Heart left ventricle (tissue), 16 donors: ENCODE measurements at places on chromosomes 7 and 10. TPM values are rescaled to one million over a fixed set of nuclear protein-coding genes. Genes with fewer than 3 reads are reported as not detected.
A peak's percentile ranks its signal among the peaks of the same experiment; 100 is the strongest.

GATA3 gene
- total RNA-seq: 2.9 TPM

ZNF467 gene
- total RNA-seq: 6.0 TPM

DNA sequence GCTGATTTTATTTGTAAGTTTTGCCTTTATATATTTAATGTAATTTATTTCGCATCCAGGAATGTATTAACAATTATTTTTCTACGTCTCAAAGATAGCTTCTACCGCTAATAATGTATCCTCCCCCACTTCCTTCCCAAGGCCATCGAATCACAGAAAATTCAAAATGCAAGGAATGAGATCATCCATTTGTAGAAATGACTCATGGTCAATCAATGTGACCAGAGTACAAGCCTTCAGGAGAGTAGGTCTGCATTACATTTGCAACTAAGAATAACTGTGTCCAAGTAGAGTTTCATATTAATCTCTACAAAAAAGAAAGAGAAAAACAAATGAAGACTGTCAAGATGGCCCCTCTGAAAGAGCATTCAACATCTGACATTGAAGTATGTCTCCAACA, 205.9 kb upstream of the PHF14 start:
- H3K27me3 ChIP-seq: no peaks in the 10 kb centered on the region
- DNase-seq: no peak
- no peak overlapping the region for H3K4me3 ChIP-seq
- H3K27ac ChIP-seq: no peak overlapping the region

- H3K36me3 ChIP-seq: no peaks in the 10 kb centered on the region
- H3K27ac ChIP-seq: peak overlapping the region; percentile 39
These were observed 294.6 kb downstream of the PTEN start for GRCh38 chr10:88157981-88158465.

- no peak overlapping the region for H3K4me3 ChIP-seq
- H3K27ac ChIP-seq: no peak overlapping the region
- H3K36me3 ChIP-seq: no peaks in the 10 kb centered on the region
- DNase-seq: no peak
- peaks cover 6% of the 10 kb centered on the region for H3K4me1 ChIP-seq
- H3K27me3 ChIP-seq: no peaks in the 10 kb centered on the region
These were observed 64.3 kb downstream of the EEPD1 start for GRCh38 chr7:36217211-36217960.

DNA sequence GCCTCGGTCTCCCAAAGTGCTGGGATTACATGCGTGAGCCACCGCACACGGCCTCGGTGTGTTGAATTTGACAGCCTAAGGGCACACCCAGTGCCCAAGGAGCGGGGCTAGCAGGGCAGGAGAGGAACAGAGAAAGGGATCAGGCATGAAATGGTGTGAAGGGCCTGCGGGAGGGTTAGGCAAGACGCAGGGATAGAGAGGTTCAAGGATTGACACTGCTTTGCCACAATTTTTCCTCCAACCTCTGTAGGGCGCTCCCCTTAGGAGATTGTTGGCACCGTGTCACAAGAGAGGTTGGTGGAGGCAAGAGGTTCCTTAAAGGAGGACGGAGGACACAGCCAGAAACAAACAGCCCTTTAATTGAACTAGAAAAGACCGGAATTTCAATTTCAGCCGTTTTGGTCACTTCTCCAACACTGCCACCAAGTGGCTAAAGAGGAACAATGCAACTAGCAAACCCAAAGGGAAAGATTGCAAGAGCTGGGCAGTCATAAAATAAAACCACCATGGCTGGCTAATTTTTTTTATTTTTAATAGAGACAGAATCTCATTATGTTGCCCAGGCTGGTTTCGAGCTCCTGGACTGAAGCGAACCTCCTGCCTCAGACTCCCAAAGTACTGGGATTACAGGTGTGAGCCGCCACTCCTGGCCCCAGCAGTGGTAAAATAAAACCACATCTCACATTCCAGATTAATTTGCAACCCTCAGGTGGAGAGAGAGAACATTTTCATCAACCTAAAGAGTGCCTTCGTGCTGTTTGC, 6.9 kb upstream of the CREB3L2 start:
- no peaks in the 10 kb centered on the region for H3K4me1 ChIP-seq
- no peaks in the 10 kb centered on the region for H3K36me3 ChIP-seq
- H3K4me3 ChIP-seq: no peak overlapping the region
- no peaks in the 10 kb centered on the region for H3K27me3 ChIP-seq
- DNase-seq: no peak
